NCI-H146 (cell line): ENCODE measurements at places on chromosomes 16 and 17.

DNA sequence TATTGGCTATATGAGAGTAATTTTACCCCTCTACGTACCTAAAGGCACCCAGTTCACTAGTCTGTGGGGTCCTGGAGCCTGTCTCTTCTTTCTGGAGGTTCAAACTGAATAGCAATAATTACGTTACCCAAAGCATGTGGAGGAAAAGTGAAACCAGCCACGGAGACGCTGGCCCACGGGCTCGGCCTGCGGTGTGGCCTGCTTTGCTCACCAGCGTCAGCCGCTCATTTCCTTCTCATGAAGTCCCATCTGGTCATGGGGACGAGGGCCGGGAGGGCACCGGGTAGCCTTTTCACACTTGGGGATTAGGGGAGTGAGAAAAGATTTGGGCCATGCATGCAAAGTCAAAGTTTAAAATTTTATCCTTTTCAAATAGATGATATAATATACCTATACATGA lies 26.9 kb downstream of the ELAC2 start:
- no peak for DNase-seq

- peak; percentile 38 for DNase-seq
Observed at GRCh38 chr17:37117373-37118142, 168.8 kb downstream of the AATF start.

- DNase-seq, result no peak
Observed at GRCh38 chr17:32227910-32228309, 37.7 kb upstream of the RHBDL3 start.

GRCh38 chr17:31724026-31724425 lies 135.0 kb downstream of the COPRS start:
- DNase-seq, result no peak

GRCh38 chr17:69959283-69959682 lies 115.7 kb upstream of the KCNJ16 start:
- no peak for DNase-seq

DNA sequence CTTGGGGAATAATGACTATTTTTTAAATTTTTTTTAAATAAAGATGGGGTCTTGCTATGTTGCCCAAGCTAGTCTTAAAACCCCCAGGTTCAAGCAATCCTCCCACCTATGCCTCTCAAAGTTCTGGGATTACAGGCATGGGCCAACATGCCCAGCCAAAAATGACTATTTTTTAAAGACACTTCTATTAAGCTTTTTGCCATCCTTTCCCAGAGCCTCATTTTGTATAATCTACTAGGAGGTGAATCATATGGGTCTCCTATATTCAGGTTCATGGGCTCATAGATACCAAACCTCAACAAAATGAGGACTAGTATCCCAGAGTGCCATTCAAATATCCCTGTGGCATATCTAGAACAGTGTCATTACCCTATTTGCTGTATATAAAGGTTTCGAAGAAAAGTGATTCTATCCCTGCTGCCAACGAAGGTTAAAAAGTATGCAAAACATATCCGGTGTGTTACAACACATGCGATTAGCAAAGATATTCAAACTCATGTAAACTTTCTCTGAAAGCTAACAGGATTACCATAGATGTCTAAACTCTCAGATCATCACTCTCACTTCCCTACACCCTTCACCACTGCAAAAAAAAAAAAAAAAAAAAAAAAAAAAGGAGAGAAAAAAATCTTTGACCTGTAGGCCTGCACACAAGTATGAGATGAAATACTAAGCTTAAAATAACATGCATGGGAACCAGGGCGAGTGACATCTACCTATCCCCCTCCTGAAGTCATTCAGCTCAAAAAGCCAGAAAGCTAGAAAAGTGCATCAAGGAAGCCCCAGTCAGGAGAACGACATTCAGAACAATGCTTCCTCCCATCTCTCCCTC lies 23.5 kb downstream of the XPO6 start:
- DNase-seq, result no peak

DNA sequence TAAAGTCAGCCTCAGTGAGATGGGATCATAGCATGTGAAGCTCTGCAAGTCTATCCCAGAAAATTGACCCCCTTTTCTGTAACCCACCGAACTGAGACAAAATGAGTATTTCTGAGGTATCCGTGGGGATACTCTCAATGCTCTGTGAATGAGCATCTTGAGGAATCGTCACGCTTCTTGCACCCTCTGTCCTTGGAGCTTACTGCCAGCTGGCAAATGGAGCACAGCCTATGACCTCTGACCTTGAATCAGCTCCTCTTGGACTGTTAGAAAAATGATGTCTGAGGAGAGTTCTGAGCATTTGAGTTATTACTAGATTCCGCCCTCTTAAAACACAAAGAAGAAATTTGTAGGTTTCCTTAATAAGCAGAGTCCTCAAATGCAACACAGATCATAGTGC lies 342.1 kb downstream of the ZFHX3 start:
- DNase-seq, result no peak

DNA sequence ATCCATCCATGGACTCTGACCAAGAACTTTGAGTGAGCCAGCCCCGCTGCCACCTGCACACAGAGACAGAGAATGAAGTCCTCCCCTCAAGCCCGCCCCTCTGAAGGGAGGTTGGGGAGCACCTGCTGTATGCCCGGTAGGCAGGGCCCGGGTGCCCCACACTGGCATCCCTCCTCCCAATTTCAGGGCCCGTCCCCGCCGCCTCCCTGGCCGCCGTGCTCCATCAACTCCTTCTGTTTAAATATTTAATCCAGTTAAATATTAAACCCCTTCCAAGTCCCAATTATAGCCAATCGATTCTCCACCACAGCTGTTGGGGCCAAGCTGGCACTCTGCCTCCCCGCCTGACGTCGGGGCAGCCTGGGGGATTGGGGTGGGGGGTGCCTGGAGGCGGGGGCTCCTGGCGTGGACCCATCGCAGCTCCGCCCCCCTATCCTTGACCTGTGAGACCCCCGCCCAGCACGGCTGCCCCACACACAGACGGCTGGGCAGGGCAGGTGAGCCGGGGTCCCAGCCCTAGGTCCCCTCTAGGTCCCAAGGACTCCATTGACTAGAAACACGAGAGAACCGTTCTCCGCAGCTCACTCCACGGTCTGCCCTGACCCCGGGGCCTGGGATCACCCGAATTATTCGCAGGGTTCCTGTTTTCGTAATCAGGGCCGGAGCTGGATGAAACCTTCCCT lies 18.0 kb upstream of the CACNA1H start:
- DNase-seq, result no peak

- no peak for DNase-seq
Observed at GRCh38 chr17:66542129-66542966, 239.9 kb downstream of the PRKCA start.

GRCh38 chr16:17360693-17361122 lies 110.1 kb downstream of the XYLT1 start:
- DNase-seq, result no peak

GRCh38 chr16:26963109-26963508 lies 103.6 kb upstream of the C16orf82 start:
- no peak for DNase-seq

GRCh38 chr17:5424909-5425308 lies 4.9 kb downstream of the RPAIN start:
- no peak for DNase-seq

DNA sequence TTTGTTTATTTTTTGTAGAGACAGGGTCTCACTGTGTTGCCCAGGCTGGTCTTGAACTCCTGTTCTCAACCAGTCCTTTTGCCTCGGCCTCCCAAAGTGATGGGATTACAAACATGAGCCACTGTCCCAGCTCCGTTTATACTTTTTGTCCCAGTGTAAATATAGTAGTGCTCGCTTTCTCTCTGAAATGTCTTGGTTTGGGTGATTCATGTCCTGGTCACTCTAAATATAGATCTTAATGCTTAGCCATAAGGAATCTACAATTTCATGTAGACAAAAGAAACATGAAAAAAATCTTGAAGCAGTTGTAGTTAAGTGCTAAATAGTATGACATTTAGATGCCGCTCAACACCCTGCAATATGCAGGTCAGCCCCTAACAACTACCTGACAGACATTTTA lies 126.9 kb downstream of the KATNIP start:
- no peak for DNase-seq

DNA sequence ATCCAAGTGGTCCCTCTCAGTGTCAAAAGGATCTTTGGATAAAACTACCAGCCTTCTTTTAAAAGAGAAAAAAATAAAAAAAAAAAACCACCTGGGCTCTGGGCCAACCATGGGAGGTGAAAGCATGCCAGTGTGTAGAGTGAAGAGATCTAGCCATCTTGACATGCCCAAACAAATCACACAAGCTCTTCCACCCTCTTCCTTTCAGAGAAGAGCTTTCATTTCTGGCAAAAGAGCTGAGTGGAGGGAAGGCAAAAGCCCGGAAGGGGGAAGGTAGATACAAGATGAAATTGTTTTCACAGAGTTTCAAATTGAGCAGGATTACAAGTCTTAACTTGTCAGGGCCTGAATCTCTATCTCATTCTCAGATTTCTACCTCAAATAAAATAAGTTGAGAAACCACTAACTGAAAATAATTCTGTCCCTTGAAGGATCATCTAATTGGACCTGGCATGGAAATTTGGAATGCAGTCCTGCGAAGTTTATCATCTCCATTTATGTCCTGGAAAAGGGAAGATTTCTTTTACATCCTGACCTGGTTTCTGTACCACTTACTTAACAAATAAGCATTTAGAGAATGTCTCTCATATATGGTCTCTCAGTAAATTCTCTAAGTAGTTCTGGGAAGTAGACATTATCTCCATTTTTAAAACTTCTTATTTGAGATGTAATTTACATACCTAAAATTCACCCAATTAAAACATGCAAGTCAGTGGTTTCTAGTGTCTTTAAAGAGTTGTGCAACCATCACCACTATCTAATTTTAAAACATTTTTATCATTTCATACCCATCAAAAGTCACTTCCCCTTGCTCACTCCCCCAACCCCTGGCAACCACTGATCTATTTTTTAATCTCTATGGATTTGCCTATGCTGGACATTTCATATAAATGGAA lies 93.7 kb downstream of the TANGO6 start:
- no peak for DNase-seq

DNA sequence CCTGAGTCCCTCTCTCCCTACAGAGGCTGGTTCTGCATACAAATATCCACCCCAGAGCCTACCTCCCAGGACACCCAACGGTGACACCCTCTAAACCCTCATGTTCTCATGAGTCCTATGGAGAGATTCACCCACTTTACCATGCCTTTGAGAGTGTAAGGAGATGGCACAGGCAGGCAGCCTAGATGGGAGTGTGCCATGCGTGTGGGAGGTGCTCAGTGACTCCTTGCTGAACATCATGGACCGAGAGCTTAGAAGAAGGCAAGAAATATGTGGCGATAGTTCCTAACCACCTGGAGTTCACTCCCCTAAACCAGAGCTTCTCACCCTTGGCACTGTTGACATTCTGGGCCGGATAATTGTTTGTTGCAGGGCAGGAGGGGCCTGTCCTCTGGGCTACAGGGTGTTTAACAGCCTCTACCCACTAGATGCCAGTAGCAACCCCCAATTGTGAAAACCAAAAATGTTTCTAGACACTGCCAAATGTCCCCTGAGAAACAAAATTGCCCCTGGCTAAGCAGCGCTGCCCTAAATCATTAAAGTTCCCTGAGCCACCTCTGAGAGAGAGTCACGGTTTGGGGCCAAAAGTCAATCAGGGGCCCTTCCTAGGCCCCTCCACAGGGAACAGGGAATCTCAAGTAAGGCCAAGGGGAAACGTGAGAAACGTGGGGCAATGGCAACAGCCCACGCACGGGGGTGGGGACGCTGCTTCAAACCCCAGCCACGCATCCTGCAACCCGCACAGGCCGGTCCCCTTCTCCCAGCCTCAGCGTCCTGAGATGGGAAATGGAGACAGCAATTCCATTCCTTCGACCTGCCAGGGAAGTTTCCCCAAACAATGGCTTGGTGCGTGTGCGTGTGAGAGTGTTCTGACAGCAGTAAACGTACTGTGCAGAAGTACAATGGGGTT lies 66.8 kb downstream of the C16orf78 start:
- DNase-seq, result no peak

GRCh38 chr16:70577256-70577698 lies 53.7 kb downstream of the SF3B3 start:
- DNase-seq, result no peak

- no peak for DNase-seq
Observed at GRCh38 chr16:3001316-3001715, 11.4 kb upstream of the CLDN9 start.

DNA sequence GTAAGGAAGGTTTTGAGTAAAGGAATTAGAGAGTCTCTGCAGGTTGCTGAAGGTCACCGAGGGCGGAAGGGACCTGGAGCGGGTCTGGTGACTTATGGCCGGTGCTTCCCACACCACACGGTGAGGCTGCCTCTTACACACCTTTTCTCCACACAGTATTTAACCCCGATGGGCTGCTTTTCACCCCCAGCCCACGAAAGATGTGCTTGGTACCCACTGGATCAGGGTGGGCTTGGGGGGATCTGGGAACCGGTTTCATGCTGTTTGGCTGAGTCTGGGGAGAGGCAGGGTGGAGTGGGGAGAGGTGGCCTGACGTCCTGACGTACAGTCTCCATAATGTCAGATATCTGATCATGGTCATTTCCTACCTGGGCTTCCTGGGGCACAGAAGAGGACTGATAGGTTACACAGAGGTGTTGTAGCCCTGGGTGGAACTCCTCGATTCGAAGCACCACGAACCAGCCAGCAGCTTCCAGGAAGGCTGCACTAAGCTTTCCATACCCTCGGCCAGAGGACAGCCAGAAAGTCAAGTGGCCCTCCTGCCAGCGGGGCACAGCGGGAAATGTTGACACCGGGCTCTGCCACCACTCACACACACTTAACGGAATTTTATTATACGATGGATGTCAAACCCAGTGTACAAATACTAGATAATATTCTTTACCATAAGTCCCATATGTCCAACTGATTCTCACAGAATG lies 34.0 kb downstream of the OR1D5 start:
- DNase-seq, result peak; percentile 5
